ENCODE measurements at places on chromosomes 13 and 19. TPM values are rescaled to one million over a fixed set of nuclear protein-coding genes. Genes with fewer than 3 reads are reported as not detected.
A peak's percentile ranks its signal among the peaks of the same experiment; 100 is the strongest.

TNFRSF19 gene
- 77.4 TPM for total RNA-seq

DNA sequence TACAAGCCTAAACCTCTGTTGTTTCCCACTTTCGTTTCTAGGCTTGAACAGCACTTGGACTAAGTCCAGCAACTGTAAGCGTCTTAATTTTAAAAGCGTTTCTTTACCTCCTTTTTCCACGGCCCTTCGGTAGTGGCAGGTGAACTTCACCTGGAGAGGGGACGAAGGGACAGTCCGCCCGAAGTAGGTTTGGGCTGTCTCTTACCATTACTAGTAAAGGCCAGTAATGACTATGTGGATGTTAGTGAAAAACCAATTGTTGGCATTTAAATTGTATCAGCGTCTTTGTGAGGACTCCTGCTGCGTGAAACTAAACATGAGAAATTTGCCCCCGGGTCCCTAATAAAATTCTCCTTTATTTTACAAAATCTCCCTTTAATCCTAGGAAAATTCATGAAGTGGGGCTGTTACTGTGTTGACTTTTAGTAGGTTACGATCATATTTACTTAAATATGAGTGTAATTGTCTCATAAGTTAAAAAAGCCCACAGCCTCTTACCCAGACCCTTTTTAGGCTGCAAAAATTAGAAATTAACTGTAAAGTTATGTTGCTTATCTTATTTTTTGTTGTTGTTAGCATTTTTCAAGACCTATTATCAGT lies 983 bp downstream of the ITM2B start:
- peaks cover 63% of the 10 kb centered on the region for H3K4me1 ChIP-seq
- H3K4me3 ChIP-seq, result peak overlapping the region; percentile 99
- DNase-seq, result no peak
- H3K36me3 ChIP-seq, result no peaks in the 10 kb centered on the region
- H3K27me3 ChIP-seq, result no peaks in the 10 kb centered on the region

DNA sequence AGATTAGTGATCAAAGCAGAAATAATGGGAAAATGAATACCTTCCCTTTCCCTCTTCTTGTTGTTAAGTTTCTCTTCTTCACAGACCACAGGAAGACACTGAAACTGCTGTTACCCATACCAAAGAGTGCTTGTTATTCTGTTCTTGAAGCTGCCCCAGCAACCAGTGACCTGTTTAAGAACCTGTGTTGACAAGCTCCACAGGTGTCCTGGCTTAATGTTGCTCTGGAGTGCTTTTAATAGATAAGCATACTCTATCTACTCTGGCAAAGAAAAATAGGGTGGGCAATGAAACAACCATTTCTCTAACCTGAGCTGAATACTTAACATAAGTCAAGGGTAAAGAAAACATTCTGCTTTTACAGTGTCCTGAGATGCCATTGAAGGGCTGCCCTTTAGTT lies 506.7 kb upstream of the GPC6 start:
- no peaks in the 10 kb centered on the region for H3K36me3 ChIP-seq
- no peak overlapping the region for H3K4me3 ChIP-seq
- H3K4me1 ChIP-seq, result no peaks in the 10 kb centered on the region
- DNase-seq, result no peak
- no peaks in the 10 kb centered on the region for H3K27me3 ChIP-seq

DNA sequence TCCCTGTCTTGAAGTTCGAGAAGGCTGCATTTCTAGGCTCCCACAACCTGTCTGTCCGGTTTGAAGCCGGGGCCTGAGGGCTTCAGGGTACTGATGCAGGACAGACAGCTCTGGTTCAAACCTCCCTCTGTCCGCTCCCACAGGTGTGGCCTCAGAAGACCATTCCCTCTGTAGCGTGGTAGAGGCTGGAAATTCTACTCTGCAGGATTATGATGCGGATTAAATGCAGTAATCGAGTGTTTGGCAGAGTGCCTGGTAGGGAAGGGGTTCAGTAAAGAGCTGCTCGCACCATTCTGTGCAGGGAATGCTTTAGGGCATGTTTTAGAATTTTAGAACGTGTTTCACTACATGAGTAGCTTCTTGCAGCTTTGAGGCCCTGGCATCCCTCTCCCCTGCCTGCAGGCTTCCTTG lies 30.5 kb downstream of the PPP1R37 start:
- H3K27ac ChIP-seq, result no peak overlapping the region
- no peaks in the 10 kb centered on the region for H3K36me3 ChIP-seq
- H3K27me3 ChIP-seq, result no peaks in the 10 kb centered on the region
- DNase-seq, result no peak

C19orf73 gene
- 5.9 TPM for total RNA-seq

DNA sequence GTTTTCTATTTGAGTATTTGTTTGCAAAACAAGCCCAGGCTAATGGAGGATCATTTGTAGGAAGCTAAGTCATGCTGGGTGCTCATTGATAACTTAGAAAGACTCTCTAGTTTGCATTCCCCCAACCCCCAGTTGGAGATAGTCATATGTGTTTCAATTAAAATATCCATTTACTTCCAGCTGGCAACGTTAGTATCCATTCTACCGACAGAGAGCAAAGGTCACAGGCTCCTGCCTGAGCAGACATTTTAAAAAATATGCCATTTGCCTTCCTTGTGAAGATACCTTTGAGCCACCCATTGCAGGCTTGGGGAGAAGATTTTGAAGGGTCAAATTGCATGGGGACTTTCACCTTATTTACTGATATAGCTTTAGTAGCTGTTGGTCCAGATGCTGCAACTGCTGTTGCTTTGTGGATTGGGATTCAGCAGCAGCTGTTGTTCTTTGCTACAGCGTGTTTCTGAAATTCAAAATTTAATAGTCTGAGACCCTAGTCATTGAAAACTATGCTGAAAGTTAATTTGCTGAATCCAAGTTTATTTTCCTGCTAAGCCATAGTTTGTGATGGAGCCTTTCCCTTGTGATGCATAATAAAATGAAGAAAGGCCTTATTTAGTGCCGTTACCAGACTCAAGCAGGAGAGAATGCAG lies 335.1 kb downstream of the GPC6 start:
- no peak overlapping the region for H3K4me3 ChIP-seq
- H3K27ac ChIP-seq, result no peak overlapping the region
- H3K36me3 ChIP-seq, result no peaks in the 10 kb centered on the region
- no peaks in the 10 kb centered on the region for H3K4me1 ChIP-seq
- DNase-seq, result no peak

- peaks cover 4% of the 10 kb centered on the region for H3K27me3 ChIP-seq
- peaks cover 43% of the 10 kb centered on the region for H3K4me1 ChIP-seq
- no peaks in the 10 kb centered on the region for H3K36me3 ChIP-seq
- H3K27ac ChIP-seq, result peak within 1 kb of the TSS; percentile 87
Measured at GRCh38 chr19:38264486-38265212, at the start of gene SPINT2. Gene SPINT2 (plus strand): TSS chr19:38264573. CDS start chr19:38264893, 320 bp downstream.

GRCh38 chr13:46171217-46171616 lies 10.8 kb downstream of the LCP1 start:
- H3K27ac ChIP-seq, result peak overlapping the region; percentile 16
- H3K4me3 ChIP-seq, result no peak overlapping the region
- peaks cover 24% of the 10 kb centered on the region for H3K4me1 ChIP-seq
- DNase-seq, result no peak
- H3K36me3 ChIP-seq, result no peaks in the 10 kb centered on the region
- H3K27me3 ChIP-seq, result no peaks in the 10 kb centered on the region

GRCh38 chr19:3663838-3664237 lies 36.4 kb downstream of the PIP5K1C start:
- H3K27me3 ChIP-seq, result no peaks in the 10 kb centered on the region
- H3K36me3 ChIP-seq, result peaks cover 55% of the 10 kb centered on the region
- no peak overlapping the region for H3K27ac ChIP-seq
- no peak overlapping the region for H3K4me3 ChIP-seq
- DNase-seq, result no peak

DNA sequence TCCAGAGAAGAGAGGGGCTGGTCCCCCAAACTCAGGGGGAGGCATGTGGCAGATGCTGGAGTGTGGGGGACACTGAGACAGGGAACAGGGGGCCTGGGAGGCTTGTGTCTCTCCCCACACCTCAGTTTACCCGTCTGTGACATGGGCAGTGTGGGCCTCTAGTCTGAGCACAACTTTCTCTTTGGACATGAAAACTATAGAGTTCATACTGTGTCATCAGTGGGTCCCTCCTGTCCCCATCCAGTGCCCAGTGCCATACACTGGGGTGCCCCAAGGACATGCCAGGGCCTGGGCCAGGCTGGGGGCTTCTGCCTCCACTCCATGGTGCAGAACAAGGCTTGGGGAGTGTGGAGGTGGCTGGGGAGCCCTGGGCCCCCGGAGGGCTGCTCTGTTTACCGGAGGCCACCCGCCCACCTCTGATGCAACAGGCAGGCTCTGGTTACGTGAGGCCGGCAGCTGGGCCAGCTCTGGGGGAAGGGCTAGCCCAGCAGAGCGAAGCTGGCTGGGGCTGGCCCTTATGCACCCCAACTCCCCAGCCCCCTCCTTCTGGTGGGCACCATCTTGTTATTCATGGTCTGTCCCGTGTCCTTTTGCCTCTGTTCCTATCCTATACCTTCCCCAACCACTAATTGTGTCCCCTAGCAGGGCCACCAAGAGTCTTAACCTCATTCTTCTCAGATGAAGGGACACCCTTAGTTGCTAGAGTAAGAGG lies 1.9 kb upstream of the MEF2B start:
- H3K27me3 ChIP-seq, result no peaks in the 10 kb centered on the region
- H3K4me1 ChIP-seq, result peaks cover 9% of the 10 kb centered on the region
- H3K4me3 ChIP-seq, result no peak overlapping the region
- DNase-seq, result no peak
- H3K27ac ChIP-seq, result no peak overlapping the region

PROZ gene
- total RNA-seq, result not detected

KIR3DL1 gene
- total RNA-seq, result not detected

IGFL2 gene
- 39.2 TPM for total RNA-seq

DNA sequence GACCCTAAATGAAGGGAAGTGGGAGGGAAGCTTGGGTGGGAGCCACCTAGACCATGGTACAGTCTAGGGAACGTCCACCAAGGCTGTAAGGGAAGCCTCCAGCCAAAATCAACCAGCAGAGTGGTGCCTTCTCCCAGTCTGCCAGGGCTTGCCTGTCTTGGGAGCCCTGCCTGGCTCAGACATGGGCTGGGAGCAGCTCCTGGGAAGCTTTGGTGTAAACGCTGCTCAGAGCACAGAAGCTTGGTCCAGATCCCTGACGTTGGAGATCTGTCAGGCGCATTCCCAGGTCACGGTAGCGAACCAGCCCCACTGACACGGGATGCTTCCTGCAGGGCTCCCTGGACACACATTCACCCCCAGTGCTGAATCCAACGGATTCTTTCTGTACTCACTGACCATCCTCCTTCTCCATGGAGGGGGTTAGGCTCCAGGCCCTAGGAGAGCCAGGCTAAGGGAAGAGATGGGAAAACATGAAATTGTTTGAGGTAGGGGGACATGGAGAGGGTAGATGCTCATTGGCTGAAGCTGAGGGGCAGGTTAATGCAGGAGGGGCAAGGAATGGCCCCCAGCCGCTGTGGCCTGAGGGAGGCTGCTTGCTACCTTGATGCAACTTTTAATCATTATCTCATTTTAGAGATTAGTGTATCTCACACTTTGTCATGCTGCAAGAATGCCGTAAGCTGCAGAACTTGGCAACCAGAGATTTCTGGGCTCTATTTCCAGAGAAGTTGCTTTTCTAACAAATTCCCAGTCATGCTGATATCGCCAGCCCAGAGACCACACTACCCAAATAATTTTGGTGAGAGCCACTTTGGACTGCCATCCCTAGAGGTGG lies 195.8 kb downstream of the UQCRFS1 start:
- H3K36me3 ChIP-seq, result no peaks in the 10 kb centered on the region
- DNase-seq, result no peak
- H3K27me3 ChIP-seq, result peaks cover 22% of the 10 kb centered on the region

IL11 gene
- 1.3 TPM for total RNA-seq

GRCh38 chr13:104650431-104650830 lies 1584.2 kb upstream of the SLC10A2 start:
- H3K27ac ChIP-seq, result no peak overlapping the region
- no peaks in the 10 kb centered on the region for H3K36me3 ChIP-seq
- H3K4me1 ChIP-seq, result no peaks in the 10 kb centered on the region
- no peaks in the 10 kb centered on the region for H3K27me3 ChIP-seq

PSG6 gene
- not detected for total RNA-seq

- no peak for DNase-seq
- H3K36me3 ChIP-seq, result no peaks in the 10 kb centered on the region
- no peak overlapping the region for H3K27ac ChIP-seq
- no peaks in the 10 kb centered on the region for H3K27me3 ChIP-seq
- H3K4me3 ChIP-seq, result no peak overlapping the region
Measured at GRCh38 chr13:35140321-35140720, 198.3 kb downstream of the NBEA start.

DNA sequence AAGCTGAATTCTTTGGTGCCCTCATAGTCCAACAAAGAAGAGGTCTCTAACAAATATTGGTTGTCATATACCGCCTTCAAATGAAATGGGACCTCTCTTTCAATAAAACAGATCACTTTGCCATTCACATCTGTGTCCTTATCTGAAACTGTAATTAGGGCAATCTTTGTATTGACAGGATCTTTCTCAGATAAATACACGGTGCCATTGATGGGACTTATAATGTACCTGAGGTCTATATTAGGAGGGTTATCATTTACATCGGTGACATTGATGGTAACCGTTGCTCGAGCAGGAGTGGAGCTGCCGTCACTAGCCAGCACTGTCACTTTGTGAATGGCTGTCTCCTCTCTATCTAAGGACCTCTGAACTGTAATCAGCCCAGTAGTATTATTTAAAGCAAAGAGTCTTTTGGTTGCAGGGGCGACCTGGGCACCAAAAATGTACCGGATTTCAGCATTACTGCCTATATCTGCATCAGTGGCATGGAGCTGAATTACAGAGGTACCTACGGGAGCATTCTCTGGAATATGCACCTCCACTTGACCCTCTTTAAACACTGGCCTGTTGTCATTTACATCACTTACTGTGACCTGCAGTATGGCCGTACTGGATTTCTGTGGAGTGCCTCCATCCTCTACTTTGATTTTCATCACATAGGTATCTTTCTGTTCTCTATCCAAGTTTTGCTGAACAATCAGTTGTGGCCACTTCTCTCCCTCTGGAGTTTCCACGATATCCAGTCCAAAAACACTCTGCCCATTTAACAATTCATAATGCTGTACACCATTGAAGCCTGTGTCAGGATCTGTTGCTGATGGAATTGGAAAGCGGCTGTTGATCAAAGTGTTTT lies 2.8 kb downstream of the PCDH9 start:
- H3K27me3 ChIP-seq, result peaks cover 16% of the 10 kb centered on the region
- no peak for DNase-seq
- no peak overlapping the region for H3K4me3 ChIP-seq
- H3K36me3 ChIP-seq, result no peaks in the 10 kb centered on the region
- H3K4me1 ChIP-seq, result peaks cover 9% of the 10 kb centered on the region

DNA sequence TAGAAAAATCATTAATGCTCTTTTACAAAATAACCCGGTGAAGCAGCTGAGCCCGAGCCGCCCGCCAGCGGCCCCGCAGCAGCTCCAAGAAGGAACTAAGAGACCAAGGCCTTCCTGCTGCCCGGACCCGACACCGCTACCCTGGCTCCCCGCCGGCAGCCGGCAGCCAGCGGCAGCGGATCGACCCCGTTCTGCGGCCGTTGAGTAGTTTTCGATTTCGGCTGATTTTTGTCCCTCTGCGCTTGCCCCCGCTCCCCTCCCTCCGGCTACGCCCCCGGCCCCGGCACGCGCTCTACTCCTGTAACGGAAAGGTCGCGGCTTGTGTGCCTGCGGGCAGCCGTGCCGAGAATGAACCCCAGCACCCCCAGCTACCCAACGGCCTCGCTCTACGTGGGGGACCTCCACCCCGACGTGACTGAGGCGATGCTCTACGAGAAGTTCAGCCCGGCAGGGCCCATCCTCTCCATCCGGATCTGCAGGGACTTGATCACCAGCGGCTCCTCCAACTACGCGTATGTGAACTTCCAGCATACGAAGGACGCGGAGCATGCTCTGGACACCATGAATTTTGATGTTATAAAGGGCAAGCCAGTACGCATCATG lies at the start of gene PABPC3:
PABPC3 (plus strand) TSS at position 286 of the 603 bp plus-strand sequence; CDS start at position 349, 63 bp downstream.
- H3K27ac ChIP-seq, result no peak within 1 kb of the TSS
- no peaks in the 10 kb centered on the region for H3K4me1 ChIP-seq
- H3K27me3 ChIP-seq, result peaks cover 37% of the 10 kb centered on the region
- H3K4me3 ChIP-seq, result no peak within 1 kb of the TSS

Measured in suprapubic skin (tissue), 4 donors.